ENCODE measurements at places on chromosomes 4 and X. TPM values are rescaled to one million over a fixed set of nuclear protein-coding genes. Genes with fewer than 3 reads are reported as not detected.

HS3ST1 gene
- 0.03 TPM for total RNA-seq

PRR27 gene
- not detected for total RNA-seq

HTRA3 gene
- total RNA-seq: not detected

NONO gene
- total RNA-seq: 574 TPM

PHOX2B gene
- not detected for total RNA-seq

GPR173 gene
- total RNA-seq: not detected

UGT2A3 gene
- not detected for total RNA-seq

STK32B gene
- not detected for total RNA-seq

WDR45 gene
- 37.9 TPM for total RNA-seq

TEX11 gene
- total RNA-seq: 0.13 TPM

EVC2 gene
- total RNA-seq: 0.76 TPM

ARHGEF6 gene
- total RNA-seq: 16.1 TPM

FAM184B gene
- 0.03 TPM for total RNA-seq

GABRE gene
- total RNA-seq: 0.15 TPM

CT47B1 gene
- not detected for total RNA-seq

MTCP1 gene
- 3.4 TPM for total RNA-seq

PPEF1 gene
- not detected for total RNA-seq

HTR2C gene
- not detected for total RNA-seq

JADE3 gene
- total RNA-seq: 2.3 TPM

SPANXA1 gene
- not detected for total RNA-seq

SLC6A8 gene
- 1.9 TPM for total RNA-seq

CPZ gene
- not detected for total RNA-seq

GPM6B gene
- 0.08 TPM for total RNA-seq

CPEB2 gene
- total RNA-seq: 8.7 TPM

OPHN1 gene
- total RNA-seq: 0.11 TPM

ASMT gene
- 0.48 TPM for total RNA-seq

FAAH2 gene
- 3.2 TPM for total RNA-seq

CT45A5 gene
- total RNA-seq: not detected

GPR34 gene
- total RNA-seq: 0.38 TPM

TKTL1 gene
- total RNA-seq: not detected

ZNF275 gene
- total RNA-seq: 12.7 TPM
